ENCODE measurements at places on chromosomes 2 and 18. TPM values are rescaled to one million over a fixed set of nuclear protein-coding genes. Genes with fewer than 3 reads are reported as not detected.

The COL4A3 gene
- total RNA-seq: not detected

The WIPF1 gene
- total RNA-seq: 167 TPM

The SAG gene
- 0.19 TPM for total RNA-seq

The RFTN2 gene
- total RNA-seq: not detected

The EMX1 gene
- total RNA-seq: not detected

The TMEM237 gene
- total RNA-seq: 17.6 TPM

The SH3BP4 gene
- 0.42 TPM for total RNA-seq

The EML6 gene
- total RNA-seq: 0.38 TPM

The ITPRIPL1 gene
- 13.3 TPM for total RNA-seq

The SPP2 gene
- total RNA-seq: not detected

The ATP6V1C2 gene
- total RNA-seq: not detected

The ADD2 gene
- total RNA-seq: 42.9 TPM

The GDF7 gene
- not detected for total RNA-seq

The DTNA gene
- 0.43 TPM for total RNA-seq

The SCYGR4 gene
- total RNA-seq: not detected

The CCDC68 gene
- total RNA-seq: not detected

The SMCHD1 gene
- total RNA-seq: 91.3 TPM

The GPR39 gene
- not detected for total RNA-seq

The DRC1 gene
- total RNA-seq: not detected

The ATIC gene
- total RNA-seq: 305 TPM

The LYPD6B gene
- total RNA-seq: not detected

The SH2D6 gene
- 0.40 TPM for total RNA-seq

The DSG2 gene
- 0.45 TPM for total RNA-seq

The POMC gene
- 4.6 TPM for total RNA-seq

The ERMN gene
- 1.0 TPM for total RNA-seq

The DNAJC5G gene
- not detected for total RNA-seq

The GPR155 gene
- 9.2 TPM for total RNA-seq

The ZNF396 gene
- total RNA-seq: 0.74 TPM

The FAM237A gene
- not detected for total RNA-seq

The SLC9A2 gene
- total RNA-seq: 0.07 TPM

The CCDC93 gene
- total RNA-seq: 29.0 TPM

The FHOD3 gene
- total RNA-seq: not detected

The DSG1 gene
- total RNA-seq: not detected

The CDK15 gene
- total RNA-seq: not detected

The RGPD4 gene
- 0.19 TPM for total RNA-seq

The ATG9A gene
- 27.7 TPM for total RNA-seq

The POTEI gene
- not detected for total RNA-seq

The SDC1 gene
- total RNA-seq: 0.67 TPM

The SGPP2 gene
- total RNA-seq: 7.0 TPM

The GPBAR1 gene
- not detected for total RNA-seq

The SLC16A14 gene
- total RNA-seq: 0.79 TPM

The LYPD6 gene
- not detected for total RNA-seq

The SIX3 gene
- total RNA-seq: not detected

The ATP6V1B1 gene
- not detected for total RNA-seq

The MSTN gene
- total RNA-seq: not detected

The MTERF4 gene
- total RNA-seq: 38.6 TPM

The IL36B gene
- not detected for total RNA-seq

The EFR3B gene
- total RNA-seq: 0.42 TPM

The SETBP1 gene
- total RNA-seq: 0.74 TPM

The OSBPL1A gene
- total RNA-seq: 2.4 TPM

The MFF gene
- total RNA-seq: 82.1 TPM

Data from activated naive CD4-positive, alpha-beta T cell treated with anti-CD3 and anti-CD28 coated beads for 36 hours (primary cell).